ENCODE measurements at places on chromosomes 7 and 10.

DNA sequence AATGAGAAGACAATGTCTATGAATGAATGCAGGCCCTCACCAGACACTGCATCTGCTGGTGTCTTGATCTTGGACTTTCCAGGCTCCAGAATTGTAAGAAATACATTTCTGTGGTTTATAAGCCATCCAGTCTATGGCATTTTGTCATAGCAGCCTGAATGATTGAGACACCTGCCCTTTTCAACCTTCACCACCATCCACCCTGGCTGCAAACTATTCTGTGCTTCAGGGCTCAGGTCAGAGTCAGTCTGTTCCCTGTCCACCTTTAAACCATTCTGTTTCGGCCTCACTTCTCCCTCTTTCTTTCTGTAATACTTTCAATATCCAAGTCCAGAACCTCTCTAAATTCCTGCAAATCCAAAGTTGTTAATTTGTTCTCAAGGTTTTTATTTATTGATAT is 15.9 kb upstream of the CDK13 start:
- no peak for DNase-seq

GRCh38 chr10:99435986-99436638 is 5.7 kb upstream of the GOT1 start:
- DNase-seq = no peak

DNA sequence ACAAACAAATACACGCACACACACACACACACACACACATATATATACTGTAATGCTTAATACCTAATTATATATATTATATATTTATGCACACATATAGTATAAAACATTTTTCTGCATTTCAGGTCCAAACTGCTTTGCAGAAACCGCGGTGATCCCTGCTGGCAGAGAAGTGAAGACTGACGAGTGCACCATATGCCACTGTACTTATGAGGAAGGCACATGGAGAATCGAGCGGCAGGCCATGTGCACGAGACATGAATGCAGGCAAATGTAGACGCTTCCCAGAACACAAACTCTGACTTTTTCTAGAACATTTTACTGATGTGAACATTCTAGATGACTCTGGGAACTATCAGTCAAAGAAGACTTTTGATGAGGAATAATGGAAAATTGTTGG is 138.5 kb downstream of the VWC2 start:
- DNase-seq = no peak

- DNase-seq = no peak
Measured at GRCh38 chr7:158302274-158303070, 285.2 kb downstream of the PTPRN2 start.

GRCh38 chr10:88090568-88091214 is 227.3 kb downstream of the PTEN start:
- no peak for DNase-seq

GRCh38 chr7:79495544-79496272 is 42.2 kb upstream of the MAGI2 start:
- no peak for DNase-seq

DNA sequence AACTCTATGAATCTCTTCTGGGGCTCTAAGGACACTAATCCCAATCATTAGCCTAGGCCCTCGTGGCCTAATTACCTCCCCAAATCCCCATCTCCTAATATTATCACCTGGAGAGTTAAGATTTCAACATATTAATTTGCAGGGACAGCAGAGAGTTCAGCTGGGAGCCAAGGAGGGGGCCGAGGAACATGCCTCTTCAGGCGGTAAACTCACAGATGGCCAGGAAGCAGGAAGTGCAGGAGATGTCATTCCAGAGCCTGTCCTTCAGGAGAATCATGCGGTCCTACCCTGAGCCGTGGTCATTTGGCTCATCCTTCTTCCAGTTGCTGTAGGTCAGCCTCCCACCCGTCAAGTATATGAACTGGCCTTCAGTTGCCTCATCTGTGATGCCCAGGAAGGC is 21.9 kb upstream of the SFTPA2 start:
- DNase-seq = no peak

DNA sequence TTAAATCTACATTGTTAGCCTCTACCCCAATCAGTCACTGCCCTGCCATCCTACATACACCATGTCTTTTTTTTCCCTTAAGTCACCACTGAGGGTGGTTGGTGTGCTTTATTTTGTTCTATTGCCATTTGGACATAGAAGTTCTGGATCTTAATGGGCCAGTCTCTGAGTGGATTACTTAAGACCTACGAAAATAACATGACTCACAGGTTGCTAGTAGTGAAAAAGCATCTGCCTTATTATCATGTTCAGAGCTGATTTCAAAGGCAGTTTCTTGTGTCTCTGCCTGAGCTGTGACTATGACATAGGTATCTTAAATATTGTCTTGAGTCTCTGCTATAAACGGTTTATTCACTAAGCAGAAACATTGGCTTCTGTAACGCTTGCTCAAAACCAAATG is 410.8 kb downstream of the MDFIC start:
- DNase-seq = no peak

GRCh38 chr7:137948083-137948844 is 53.6 kb downstream of the CREB3L2 start:
- DNase-seq = no peak

DNA sequence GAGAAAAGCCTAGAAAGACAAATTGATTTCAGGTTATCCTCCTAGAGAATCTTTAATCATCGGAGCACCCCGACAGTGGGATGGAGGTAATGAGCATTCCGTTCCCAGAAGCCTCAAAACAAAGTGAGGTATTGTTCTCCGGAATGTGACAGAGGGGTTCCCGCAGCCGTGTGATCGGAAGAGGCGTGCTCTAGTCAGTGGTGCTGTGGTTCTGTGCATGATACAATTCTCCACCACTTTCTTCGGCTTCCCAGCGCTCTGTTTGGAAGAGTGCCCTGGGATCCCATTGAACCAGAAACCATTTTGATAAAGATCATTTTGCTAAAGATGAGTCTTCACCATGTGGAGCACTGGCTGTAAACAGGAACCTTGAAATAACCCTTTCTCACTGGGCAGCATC is 434.6 kb downstream of the PAXIP1 start:
- no peak for DNase-seq

DNA sequence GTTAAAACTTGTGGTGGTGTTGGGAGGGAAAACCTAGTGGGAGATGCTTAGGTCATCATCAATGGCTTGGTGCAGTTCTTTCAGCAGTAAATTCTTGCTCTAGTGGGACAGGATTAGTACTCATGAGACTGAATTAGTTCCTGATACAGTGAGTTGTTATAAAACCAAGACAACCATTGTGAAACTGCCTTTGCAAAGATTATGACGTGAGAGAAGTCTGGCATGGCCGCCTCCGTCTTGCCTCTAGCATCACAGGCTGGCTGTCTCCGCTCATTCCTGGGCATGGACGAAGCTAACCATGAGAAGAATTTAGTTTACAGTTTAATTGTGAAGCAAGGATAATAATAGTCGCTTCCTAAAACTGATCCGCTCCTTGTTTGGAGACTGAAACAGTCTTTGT is 186.4 kb downstream of the KIF20B start:
- DNase-seq = no peak

GRCh38 chr7:4602905-4603842 is 78.9 kb upstream of the FOXK1 start:
- no peak for DNase-seq

DNA sequence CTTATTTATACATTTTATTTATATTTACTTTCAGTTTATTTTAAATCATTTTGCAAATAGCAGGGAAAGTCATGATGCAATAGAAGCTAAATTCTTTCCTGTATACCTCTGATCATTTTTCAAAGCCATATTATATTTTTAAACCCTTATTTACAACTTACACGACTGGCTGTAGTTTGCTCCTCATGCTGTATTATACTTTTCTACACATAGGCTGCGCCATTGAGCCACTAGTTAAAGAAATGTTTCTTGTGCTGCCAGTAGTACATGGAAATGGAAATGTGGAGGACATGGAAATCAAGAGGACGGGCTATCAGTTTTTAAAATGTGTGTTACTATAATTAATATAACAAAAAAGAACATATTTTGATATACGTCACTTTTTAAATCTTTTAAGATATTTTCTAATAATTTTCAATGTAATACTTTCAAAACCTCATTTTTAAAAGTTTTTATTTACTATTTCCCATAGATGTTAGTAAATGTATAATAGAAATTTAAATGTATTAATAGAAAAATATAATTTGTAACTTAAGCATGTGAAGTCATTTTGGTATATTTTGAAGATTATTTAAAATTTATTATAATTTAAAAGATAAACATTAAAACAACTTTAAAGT is 118.5 kb downstream of the VTI1A start:
- DNase-seq = peak; percentile 75

- DNase-seq = peak; percentile 92
Measured at GRCh38 chr7:100705320-100705752, 585 bp upstream of the POP7 start.

DNA sequence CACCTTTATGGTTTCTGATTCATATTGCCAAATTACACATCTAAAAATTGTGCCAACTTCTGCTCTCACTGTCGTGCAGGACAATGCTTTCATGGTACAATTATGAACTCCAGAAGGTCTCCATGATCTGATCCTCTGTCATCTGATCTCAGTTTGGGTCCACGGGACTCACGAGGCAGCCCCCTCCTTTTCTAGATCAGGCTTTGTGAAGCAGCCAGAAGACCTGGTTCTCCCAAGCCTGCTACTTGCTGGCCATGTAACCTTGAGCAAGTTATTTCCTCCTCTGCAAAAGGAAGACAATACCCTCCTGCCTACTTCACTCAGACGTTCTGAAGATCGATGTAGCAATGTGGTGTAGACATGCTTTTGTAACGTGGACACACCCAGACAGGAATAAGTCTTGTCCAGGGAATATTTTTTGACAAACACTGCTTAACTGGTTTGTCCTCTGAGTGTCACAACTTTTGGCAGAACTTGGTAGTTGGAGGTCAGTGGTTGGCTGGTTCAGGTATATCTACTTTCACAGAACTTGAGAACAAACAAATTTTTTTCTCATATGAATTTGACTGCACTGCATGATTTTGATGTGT is 19.6 kb downstream of the CALML3 start:
- peak; percentile 9 for DNase-seq

GRCh38 chr7:116799916-116800315 is 62.5 kb upstream of the CAPZA2 start:
- DNase-seq = no peak

- peak; percentile 82 for DNase-seq
Measured at GRCh38 chr10:70493660-70494234, 15.2 kb downstream of the PALD1 start.

GRCh38 chr7:80218723-80219122 is 84.1 kb downstream of the GNAI1 start:
- DNase-seq = no peak

DNA sequence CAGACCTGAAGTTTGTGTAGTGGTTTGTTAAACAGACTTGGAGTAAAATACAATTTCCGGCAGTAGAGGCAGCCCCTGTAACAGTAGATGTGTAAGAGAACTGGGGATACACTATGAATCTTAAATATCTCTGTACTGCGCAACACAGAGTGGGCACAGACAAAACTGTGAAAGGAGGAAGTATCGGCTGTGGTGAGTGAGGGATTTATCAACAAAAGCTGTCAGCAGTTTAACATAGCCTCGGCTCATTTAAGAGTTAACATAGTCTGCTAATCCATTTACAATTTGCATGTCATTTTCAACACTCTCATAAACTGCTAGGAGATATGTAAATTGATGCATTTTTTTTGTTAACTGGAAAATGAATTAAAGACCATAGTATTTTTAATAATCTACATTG is 225.2 kb downstream of the ZWINT start:
- DNase-seq = no peak

DNA sequence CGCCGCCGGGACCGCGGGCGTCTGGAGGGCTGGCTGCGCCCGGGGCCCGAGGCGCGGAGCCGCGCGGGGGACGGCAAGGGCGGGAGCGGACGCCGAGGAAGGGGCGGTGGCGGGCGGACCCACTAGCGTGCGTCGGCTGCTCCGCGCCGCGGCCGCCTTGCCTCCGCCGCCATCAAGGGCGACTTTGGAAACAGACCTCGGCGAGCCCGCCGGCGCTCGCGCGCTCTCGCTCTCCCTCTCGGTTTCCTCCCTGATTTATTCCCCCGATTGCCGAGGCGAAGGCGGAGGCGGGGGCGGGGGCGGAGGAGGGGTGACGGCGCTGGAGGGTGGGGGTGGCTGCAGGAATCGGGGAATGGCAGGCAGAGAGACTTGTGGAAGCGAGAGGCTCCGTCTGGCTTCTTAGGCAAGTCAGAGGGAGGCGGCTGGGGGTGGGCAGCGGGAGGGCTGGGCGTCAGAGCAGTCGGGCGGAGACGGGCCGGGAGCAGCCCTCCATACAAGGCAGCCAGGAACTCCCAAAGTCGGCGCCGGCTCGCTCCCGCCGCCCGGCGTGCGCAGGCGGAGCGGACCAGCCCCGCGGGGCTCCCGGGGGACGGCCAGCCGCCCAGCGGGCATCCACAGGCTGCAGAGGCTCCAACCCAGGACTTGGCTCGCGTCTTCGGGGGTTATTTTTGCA is at the start of gene CACNA2D1:
Gene CACNA2D1 (minus strand): TSS at position 231 of the 673 bp plus-strand sequence.
- DNase-seq = peak; percentile 96

DNA sequence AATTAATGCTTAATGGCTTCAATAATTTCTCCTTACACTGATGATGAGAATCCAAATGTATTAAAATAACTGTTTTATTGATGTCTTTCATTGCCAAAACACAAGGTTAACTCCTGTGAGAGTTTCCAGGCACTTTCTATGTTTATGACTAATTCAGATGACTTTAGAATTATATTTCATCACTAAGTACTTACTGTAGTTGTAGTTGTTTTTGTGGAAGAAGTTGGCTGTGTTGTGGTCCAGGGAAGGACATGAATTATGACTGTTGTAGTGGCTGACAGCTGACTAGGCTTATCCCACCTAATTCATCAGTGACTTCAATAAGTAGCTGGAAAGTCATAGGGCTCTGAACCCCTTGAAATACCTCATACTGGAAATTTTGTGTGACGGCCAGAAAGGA is 254.8 kb downstream of the HGF start:
- DNase-seq = no peak

- DNase-seq = peak; percentile 60
Measured at GRCh38 chr10:114663626-114664025, 5.6 kb upstream of the ABLIM1 start.

DNA sequence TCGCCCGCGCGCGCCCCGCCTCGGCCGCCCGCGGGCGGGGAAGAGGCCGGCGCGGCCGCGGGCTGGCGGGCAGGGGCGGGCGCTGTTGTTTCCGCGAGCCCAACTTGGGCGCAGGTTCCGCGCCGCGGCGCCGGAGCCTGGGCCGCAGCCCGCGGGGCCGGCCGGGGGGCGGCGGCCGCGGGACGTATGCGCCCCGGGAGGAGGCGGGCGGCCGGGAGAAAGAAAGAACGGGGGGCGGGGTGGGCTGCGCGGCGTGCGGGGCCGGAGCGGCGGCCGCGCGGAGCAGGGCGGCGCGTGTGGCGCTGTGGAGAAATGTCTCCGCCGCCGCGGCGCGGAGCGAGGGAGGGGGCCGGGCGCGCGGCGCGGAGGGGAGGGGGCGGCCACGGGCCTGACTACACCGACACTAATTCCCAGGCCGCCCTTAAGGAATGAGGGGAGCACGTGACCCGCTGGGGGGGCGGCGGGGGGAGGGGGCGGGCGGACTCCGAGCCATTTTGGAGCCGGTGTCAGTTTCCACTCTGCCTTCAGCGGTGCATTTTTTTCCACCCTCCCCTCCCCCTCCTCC is at the start of gene BMI1:
Gene BMI1 (plus strand): TSS at position 509 of the 565 bp plus-strand sequence. CDS start 5,351 bp downstream, outside the sequence.
- peak; percentile 95 for DNase-seq

Measured in islet precursor cell (in vitro differentiated cells).